ENCODE measurements at places on chromosomes 1 and 21.

GRCh38 chr1:234955107-234955731, 173.4 kb downstream of the TOMM20 start:
- no peak for DNase-seq

- no peak for DNase-seq
Observed at GRCh38 chr1:203382026-203382425, 31.1 kb upstream of the FMOD start.

GRCh38 chr1:21703318-21703963, 34.3 kb upstream of the RAP1GAP start:
- DNase-seq: no peak

DNA sequence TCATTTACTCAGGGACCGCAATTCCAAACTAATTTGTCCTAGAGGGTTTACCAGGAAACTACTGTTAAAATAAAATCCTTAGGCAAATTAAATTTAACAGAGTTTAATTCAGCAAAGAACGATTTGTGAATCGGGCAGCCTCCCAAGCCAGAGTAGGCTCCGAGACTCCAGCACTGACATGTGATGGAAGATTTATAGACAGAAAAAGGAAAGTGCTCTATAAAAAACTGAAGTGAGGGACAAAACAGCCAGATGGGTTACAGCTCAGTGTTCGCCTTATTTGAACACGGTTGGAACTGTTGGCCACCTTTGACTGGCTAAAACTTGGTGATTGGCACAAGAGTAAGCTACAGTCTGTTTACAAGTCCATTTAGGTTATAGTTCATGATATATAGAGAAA, 35.2 kb upstream of the RCSD1 start:
- DNase-seq: no peak

DNA sequence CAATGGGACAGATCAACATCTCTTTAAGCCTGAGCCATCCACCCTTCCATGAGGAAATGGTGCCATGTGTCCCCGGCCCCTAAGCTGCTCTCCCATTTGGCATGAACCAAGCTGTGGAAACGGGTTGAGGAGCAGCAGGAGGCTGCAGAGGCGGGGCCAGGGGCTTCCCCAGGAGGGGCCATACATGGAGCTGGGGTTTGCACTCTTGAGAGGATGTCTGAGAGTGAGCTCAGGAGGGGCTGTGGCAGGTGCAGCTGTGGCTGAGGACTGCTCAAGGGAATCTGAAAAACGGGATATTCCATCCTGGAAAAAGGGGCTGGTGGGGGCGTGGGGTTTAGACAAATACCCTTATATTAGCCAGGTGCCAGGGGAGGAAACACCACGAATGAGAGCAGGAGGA, 7.1 kb upstream of the CLEC20A start:
- DNase-seq: no peak

Measured in activated CD4-positive, alpha-beta T cell treated with anti-CD3 and anti-CD28 coated beads for 48 hours (primary cell).